Bronchial smooth muscle cell (primary cell): ENCODE measurements at places on chromosomes 3 and 15. TPM values are rescaled to one million over a fixed set of nuclear protein-coding genes. Genes with fewer than 3 reads are reported as not detected.

Gene CPN2
- total RNA-seq, result not detected in 2 replicates

Gene C3orf20
- total RNA-seq, result not detected in 2 replicates

Gene PLSCR2
- total RNA-seq, result 0.32 TPM in 1 of 2 replicates, not detected in the other

Gene CAPN3
- total RNA-seq, result 1.7 and 3.2 TPM in 2 replicates

Gene DZIP1L
- total RNA-seq, result 17.5 and 22.2 TPM in 2 replicates

Gene SLC24A5
- not detected in 2 replicates for total RNA-seq

Gene CIAO2A
- 34.3 and 82.7 TPM in 2 replicates for total RNA-seq

Gene ACOX2
- 28.2 and 30.4 TPM in 2 replicates for total RNA-seq

Gene RASGRF1
- under 0.01 TPM in 1 of 2 replicates, not detected in the other for total RNA-seq

Gene SAMMSON
- not detected in 2 replicates for total RNA-seq

Gene TEX55
- not detected in 2 replicates for total RNA-seq

Gene FGD5
- 0.16 TPM in 1 of 2 replicates, not detected in the other for total RNA-seq

Gene RPL15
- total RNA-seq, result 2,108 and 2,429 TPM in 2 replicates

Gene TM4SF4
- 0.16 TPM in 1 of 2 replicates, not detected in the other for total RNA-seq

Gene EPHB3
- 6.8 and 15.5 TPM in 2 replicates for total RNA-seq

Gene GATA2
- total RNA-seq, result 4.7 and 7.6 TPM in 2 replicates

Gene DPPA4
- total RNA-seq, result not detected in 2 replicates

Gene IMPG2
- 0.32 and 0.86 TPM in 2 replicates for total RNA-seq

Gene LZTFL1
- total RNA-seq, result 10.7 and 12.5 TPM in 2 replicates

Gene ZCWPW2
- 0.69 and 1.1 TPM in 2 replicates for total RNA-seq

Gene IL12A
- 0.17 and 0.63 TPM in 2 replicates for total RNA-seq

Gene SNUPN
- total RNA-seq, result 29.9 and 31.4 TPM in 2 replicates

Gene PTPRG
- total RNA-seq, result 28.7 and 32.6 TPM in 2 replicates

Gene SYNPR
- not detected in 2 replicates for total RNA-seq

Gene SEMA3B
- total RNA-seq, result 31.7 and 36.9 TPM in 2 replicates

Gene PCYT1A
- 67.3 and 125 TPM in 2 replicates for total RNA-seq

Gene WWTR1
- 23.2 and 28.6 TPM in 2 replicates for total RNA-seq

Gene C3orf38
- total RNA-seq, result 29.8 and 30.1 TPM in 2 replicates

Gene RLBP1
- total RNA-seq, result not detected in 2 replicates

Gene SIN3A
- 23.2 and 31.9 TPM in 2 replicates for total RNA-seq

Gene RASL12
- 31.7 and 58.0 TPM in 2 replicates for total RNA-seq

Gene ADIPOQ
- not detected in 2 replicates for total RNA-seq

Gene PAQR5
- 2.8 and 2.9 TPM in 2 replicates for total RNA-seq

Gene SPESP1
- 6.8 and 14.3 TPM in 2 replicates for total RNA-seq

Gene CAND2
- total RNA-seq, result 5.0 and 11.5 TPM in 2 replicates

Gene LARP6
- total RNA-seq, result 83.7 and 93.6 TPM in 2 replicates

Gene NEK11
- 8.4 and 12.1 TPM in 2 replicates for total RNA-seq

Gene ILDR1
- under 0.01 TPM in 1 of 2 replicates, not detected in the other for total RNA-seq

Gene COL8A1
- 18.3 and 35.9 TPM in 2 replicates for total RNA-seq

Gene CASR
- not detected in 2 replicates for total RNA-seq

Gene MITF
- total RNA-seq, result 16.2 and 16.7 TPM in 2 replicates

Gene GP5
- under 0.01 and 0.09 TPM in 2 replicates for total RNA-seq

Gene KBTBD13
- not detected in 2 replicates for total RNA-seq

Gene SLTM
- total RNA-seq, result 58.8 and 61.2 TPM in 2 replicates

Gene IL17RE
- total RNA-seq, result 0.52 and 0.63 TPM in 2 replicates

Gene ROPN1
- not detected in 2 replicates for total RNA-seq

Gene LMAN1L
- not detected in 2 replicates for total RNA-seq

Gene P2RY12
- 0.09 and 0.16 TPM in 2 replicates for total RNA-seq

Gene SH3GL3
- total RNA-seq, result 0.16 TPM in 1 of 2 replicates, not detected in the other

Gene GCSAM
- total RNA-seq, result not detected in 2 replicates

Gene PCSK6
- 0.09 and 0.16 TPM in 2 replicates for total RNA-seq

Gene MNS1
- total RNA-seq, result 1.9 and 2.0 TPM in 2 replicates

Gene MAP2K5
- total RNA-seq, result 6.0 and 6.9 TPM in 2 replicates

Gene RTP4
- 3.0 and 4.1 TPM in 2 replicates for total RNA-seq

Gene TRIM42
- total RNA-seq, result not detected in 2 replicates

Gene CYP8B1
- not detected in 2 replicates for total RNA-seq

Gene SLC9C1
- not detected in 2 replicates for total RNA-seq
